Stimulated activated CD8-positive, alpha-beta memory T cell treated with anti-CD3 and anti-CD28 coated beads, Interleukin-2, amount 100 ng/mL, for 48 hours (primary cell): ENCODE measurements at places on chromosomes 5 and 9.

DNA sequence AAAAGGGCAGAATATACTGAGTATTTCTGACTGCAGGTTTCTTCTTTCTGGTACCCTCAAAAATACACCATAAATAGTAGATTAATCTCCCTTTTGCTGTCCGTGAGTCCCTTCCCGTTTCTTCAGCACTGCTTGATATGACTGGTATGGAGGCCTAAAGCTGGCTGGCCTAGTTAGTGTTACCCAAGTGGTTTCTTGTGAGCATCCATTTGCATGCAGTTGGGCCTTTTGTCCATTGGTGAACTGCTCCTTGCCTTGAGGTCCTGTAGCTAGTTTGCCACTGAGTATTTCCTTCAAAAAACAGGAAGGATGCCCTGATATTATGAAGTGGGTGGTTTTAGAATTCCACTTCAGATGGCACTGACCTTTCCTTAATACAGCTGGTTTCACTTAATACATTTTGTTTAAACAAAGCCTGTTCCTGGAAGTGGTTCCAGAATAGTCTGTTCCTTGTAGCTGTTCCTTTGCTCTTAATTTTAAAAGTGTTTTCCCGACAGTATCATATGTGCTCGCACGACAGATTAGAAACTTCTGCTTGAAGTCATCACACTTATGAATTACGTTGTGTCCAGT is 40.0 kb upstream of the ABL1 start:
- no peak for DNase-seq

DNA sequence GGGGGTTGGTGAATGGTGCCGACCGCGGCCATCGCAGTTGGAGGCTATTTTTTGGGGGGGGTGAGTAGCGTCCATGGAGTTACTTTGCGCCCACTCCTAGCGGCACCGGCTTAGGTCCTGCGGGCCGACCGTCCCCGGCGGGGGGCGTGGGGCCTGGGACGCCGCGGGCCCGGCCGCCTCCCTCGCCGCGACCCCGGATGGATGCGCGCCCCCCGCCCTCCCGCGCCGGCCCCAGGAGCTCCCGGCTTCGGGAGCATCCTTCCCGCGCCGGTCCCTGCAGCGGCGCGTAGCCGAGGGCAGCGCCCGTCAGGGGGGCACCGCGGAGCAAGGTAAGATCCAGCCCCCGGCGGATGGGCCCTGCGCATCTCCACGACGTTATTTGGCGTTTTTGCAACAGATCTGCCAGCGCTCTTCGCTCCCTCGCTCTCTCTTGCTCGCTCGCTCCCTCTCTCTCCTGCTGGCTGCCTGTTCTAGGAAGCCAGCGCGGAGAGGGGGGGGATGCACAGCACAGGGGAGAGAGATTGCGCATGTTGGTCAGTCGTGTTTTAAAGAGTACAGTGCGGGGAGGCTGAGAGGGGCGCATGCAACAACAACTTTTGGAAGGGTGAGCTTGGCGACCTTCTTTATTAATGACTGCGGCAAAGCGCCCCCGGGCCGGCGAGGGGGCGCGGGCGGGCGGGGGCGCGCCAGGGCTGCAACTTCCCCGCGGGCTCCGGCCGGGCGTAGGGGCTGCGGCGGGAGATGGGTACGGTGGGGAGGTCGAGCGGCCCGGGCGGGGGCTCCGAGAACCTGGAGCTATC is 413 bp downstream of the JADE2 start:
- peak; percentile 40 for DNase-seq

- no peak for DNase-seq
Measured at GRCh38 chr9:80251778-80252177, 680.0 kb downstream of the TLE4 start.

DNA sequence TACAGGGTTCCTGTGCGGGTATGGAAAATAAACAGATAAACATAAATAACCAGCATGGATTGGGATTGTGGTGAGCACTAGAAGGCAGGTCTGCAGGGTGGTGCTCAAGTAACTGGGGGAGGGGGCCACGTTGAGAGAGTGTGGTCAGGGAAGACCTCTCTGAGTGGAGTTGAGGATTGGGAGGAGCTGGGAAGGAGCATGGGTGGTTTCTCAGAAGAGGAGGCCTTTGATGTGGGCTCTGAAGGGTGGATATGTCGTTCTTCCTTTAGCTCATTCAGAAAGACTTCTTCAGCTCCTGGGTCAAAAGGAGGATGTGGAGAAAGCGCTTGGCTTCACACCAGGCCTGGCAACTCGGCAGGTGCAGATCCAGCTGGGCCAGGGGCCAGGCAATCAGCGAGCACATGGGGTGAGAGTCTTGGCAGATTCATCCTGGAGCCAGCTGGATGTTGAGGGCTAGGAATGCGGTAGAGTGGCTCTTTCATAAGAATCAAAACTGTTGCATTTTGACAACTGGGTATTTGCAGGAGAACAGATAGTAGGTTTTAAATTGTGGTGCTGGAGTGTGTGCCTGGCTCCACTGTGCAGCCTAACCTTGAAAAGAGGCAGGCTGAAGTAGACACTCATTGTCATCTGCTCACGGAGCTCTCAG is 71.7 kb downstream of the PCSK5 start:
- no peak for DNase-seq

GRCh38 chr9:77956555-77956954 is 75.1 kb downstream of the GNAQ start:
- DNase-seq, result no peak

- DNase-seq, result no peak
Measured at GRCh38 chr9:90802386-90802985, 867 bp downstream of the SYK start.

- no peak for DNase-seq
Measured at GRCh38 chr9:96644137-96644536, 11.0 kb downstream of the PRXL2C start.
